ENCODE measurements at places on chromosomes 12 and 14. TPM values are rescaled to one million over a fixed set of nuclear protein-coding genes. Genes with fewer than 3 reads are reported as not detected.

Gene DAO
- not detected for total RNA-seq

Gene AHSA1
- 110 TPM for total RNA-seq

Gene RAD9B
- 2.2 TPM for total RNA-seq

Gene ACSS3
- 20.5 TPM for total RNA-seq

Gene IL23A
- total RNA-seq, result not detected

Gene TAS2R20
- 4.3 TPM for total RNA-seq

Gene CPNE6
- total RNA-seq, result 0.99 TPM

Gene B4GALNT1
- total RNA-seq, result 5.9 TPM

Gene ITPK1
- 69.5 TPM for total RNA-seq

Gene AQP6
- total RNA-seq, result not detected

Gene HNRNPC
- 313 TPM for total RNA-seq

Gene ANKS1B
- total RNA-seq, result 30.0 TPM

Gene TAS2R43
- 2.2 TPM for total RNA-seq

GRCh38 chr14:103492156-103492925 lies 30.3 kb downstream of the CKB start:
- no peak for DNase-seq

DNA sequence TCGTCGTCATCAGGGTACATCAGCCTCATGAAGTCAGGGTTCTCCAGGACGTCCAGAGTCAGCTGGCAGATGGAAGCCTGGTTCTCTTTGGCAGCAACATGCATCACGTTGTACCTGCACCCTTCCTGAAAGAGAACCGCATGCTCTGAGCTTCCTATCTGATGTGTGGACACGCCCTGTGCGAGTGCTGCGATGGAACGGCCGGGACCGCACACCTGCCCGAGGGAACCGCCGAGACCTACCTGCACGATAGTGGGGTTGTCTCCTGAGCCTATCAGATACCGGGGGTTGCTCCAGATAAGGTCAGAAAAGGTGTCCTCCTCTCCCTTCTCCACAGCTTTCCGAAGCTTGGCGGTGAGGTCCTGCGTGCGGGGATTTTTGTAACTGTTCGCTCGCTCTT lies 13.7 kb downstream of the ANKLE2 start:
- DNase-seq, result peak; percentile 31

- no peak for DNase-seq
Measured at GRCh38 chr14:47978871-47979270, 303.5 kb upstream of the MDGA2 start.

- no peak for DNase-seq
Measured at GRCh38 chr14:32656601-32657000, 282.1 kb upstream of the NPAS3 start.

DNA sequence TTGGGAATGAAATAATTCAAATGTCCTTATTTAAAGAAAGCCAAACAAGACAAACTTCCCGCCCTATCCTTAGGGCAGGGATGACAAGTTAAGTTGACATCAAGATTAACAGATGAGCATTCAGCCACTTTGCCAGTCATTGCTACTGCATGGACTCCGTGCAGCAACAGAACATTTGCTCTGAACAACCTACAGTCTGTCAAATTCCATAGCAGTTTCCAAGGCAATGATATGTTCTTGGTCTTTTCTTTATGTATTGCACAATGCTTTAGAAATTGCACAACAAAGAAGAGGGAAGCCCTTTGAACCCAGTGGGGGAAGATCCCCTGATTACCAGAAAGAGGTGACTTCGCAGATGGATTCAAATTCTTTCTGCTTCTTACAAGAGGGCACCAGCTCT lies 269.8 kb downstream of the BCAT1 start:
- no peak for DNase-seq

DNA sequence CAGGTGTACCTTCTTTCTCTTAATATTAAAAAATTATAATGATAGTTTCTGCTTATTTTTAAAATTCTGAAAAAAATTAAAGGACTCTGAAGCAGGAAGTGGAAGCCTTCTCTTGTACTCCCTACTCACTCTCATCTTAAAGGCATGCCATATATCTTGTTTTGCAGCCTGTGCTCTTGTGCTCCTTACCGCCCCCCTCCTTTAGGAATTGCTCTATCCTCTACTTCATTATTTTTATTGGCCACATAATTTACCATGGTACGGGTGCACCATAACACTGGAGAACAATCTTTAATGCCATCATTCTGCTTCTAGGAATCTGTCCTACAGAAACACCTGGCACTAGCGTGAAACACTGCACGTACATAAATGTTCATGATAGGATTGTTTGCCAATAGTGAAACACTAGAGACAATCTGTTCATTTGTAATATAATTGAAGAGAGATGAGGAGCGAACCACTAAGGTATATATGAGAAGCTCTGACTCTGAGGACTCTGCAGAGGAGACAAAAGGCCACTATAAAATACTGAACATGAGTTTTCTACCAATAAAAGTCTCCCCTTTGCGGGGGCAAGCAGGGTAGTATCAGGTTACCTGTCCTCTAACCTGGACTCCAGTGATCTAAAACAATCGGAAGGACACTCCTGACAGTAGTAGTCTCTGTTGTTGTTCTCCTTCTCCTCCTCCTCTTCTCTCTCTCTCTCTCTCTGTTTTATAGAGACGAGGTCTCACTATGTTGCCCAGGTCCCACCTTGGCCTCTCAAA lies 6.3 kb upstream of the NYNRIN start:
- DNase-seq, result no peak

DNA sequence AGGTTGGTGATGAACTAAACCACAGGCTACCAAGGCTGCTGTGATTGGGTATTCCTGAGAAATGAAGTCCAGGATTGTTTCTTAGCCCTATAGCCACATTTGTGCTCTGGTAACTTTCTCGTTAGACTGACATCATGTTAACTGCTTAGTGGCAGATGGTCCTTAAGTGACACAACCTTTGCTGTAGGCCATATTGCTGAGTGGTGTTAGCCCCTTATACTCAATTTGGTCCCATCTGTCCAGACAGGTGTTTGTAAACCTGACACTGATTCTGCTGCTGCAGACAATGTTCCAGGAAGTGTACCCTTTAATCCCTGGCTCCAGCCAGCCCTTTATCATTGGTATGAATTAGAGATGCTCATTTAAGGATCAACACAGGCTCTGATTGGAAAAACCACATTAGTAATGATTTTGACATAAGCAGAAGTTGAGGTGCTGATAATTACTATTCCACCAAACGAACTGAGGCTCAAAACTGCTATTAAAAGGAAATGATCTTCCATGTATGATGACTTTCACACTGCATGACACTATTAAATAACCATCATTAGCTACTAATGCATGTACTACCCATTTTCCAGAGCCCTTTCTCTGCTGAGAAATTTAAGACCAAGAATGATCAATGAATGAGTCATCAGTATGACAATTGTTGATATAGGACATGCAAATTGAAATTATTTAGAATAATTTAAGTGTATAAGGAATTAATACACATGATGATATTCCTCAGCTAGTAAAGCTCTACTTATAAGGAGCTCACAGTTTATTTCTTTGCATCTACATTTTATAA lies 3.6 kb upstream of the SSTR1 start:
- DNase-seq, result no peak

- DNase-seq, result no peak
Measured at GRCh38 chr12:10128687-10129086, 1.3 kb downstream of the CLEC7A start.

DNA sequence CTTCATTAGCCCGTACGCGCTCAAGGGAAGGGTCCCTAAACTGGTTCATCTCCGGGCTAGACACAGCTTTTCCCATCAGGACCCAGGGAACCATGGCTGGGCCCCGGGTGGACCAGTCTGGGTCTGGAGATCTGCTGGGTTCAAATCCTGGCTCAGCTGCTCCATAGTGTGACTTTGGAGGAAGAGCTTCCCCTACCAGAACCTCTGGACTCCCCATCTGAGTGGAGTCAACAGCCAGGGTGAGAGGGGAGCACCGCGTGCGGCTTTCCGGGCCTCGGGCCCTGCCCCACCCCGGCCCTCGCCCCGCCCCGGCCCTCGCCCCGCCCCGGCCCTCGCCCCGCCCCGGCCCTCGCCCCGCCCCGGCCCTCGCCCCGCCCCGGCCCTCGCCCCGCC lies 41.2 kb downstream of the BEGAIN start:
- no peak for DNase-seq

DNA sequence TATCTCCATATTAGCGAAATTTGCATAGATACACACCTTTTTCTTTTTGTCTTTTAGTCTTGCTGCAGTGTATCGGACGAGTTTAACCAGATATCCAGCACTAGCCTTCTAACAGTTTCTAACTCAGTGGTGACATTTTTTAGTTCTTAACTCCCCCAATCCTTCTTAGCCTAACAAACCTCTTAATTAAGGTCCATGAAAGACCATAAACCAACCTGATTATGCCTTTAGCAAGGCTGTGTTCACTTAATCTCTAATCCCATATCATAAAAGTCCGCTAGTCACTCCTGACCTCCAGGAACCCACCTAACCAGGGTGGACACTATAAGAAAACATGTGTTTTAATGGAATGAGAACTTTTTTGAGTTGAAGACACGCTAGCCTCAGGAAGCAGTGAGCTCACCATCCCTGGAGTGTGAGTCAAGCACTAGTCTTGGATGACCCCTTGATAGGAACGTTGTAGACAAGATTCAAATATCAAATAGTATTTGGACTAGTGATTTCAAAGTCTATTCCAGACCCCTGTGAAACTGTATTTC lies 9.5 kb downstream of the CDKN1B start:
- DNase-seq, result no peak

DNA sequence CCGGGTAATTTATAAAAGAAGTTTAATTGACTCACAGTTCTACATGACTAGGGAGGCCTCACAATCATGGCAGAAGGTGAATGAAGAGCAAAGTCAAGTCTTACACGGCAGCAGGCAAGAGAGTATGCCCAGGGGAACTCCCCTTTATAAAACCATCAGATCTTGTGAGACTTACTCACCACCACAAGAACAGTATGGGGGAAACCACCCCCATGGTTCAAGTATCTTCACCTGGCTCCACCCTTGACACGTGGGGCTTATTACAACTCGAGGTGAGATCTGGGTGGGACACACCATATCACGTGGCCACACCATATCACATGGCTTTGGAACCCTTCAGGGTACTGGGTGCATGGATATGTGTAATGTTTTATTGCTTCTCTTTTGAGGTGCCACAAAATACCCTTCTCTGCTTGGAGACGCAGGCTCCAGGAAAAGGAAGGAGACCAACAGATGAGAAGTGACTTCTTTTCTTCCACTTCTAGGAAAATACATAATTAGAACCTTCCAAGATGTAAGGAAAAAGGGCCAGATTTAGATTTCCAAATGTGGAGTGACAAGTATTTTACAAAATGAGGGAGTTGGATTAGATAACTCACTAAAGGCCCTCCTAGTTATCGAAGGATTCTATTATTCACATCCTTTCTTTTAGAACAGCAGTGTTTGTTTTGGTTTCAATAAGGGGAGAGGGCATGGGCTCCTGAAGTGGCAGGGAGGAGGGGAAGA lies 33.1 kb upstream of the ETFBKMT start:
- no peak for DNase-seq

DNA sequence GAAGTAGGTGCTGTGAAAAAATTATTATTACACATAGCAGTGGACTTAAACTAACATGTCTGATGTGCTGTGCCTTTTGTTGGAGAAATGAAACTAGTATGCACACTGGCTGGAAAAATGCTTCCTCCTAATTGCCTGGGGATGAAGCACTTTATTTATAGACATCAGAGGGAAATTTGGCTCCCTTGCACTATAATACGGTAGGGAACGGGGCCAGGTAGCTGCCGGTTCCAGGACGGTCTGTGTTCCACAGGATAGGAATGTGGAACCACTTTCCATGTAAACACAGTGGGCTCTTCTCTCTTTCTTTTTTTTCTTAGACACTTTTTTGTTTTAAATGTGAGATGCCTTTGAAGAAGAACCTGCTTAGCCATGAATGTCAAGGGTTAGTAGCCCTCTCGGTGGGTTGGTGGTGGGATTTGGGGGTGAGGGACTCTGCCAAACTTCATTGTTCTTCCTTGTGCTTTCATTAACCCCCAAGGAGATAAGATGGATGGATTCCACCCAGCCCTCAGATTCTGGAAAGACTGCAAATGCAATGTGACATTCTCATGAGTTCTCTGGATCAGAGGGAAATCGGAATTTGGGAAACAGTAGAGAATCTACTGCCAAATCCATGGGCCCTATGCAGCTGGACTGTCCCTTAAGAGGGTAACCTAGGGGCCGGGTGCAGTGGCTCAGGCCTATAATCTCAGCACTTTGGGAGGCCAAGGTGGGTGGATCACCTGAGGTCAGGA lies 58.0 kb upstream of the GSC start:
- DNase-seq, result no peak

- DNase-seq, result no peak
Measured at GRCh38 chr14:80959496-80959895, 4.1 kb downstream of the TSHR start.

DNA sequence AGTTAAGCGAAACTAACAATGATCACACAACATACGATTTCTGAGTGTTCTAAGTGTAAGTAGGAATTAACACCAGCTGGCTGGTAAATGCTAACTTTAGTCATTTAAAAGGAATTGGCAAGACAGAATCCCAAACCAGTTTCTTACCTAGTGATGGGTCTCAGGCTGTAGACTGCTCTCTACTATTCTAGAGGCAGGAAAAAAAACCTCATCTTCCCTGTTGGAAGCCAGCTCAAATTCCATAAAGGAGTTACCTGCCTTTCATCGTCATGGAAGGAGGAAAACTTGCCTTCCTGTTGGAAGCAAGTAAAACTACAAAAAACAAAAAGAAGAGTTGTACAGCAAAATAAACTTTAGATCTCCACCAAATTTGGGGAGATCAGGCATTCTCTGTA lies 23.7 kb upstream of the SLC7A8 start:
- DNase-seq, result no peak

- no peak for DNase-seq
Measured at GRCh38 chr12:104910196-104910840, 47.8 kb downstream of the SLC41A2 start.

- no peak for DNase-seq
Measured at GRCh38 chr12:99879439-99879838, 105.3 kb downstream of the ANKS1B start.

- no peak for DNase-seq
Measured at GRCh38 chr12:127717278-127717677, 549.7 kb upstream of the TMEM132C start.

- no peak for DNase-seq
Measured at GRCh38 chr14:74492776-74493342, at the start of gene NPC2. Gene NPC2 (minus strand): TSS chr14:74493305. CDS start chr14:74493274, 31 bp downstream.

DNA sequence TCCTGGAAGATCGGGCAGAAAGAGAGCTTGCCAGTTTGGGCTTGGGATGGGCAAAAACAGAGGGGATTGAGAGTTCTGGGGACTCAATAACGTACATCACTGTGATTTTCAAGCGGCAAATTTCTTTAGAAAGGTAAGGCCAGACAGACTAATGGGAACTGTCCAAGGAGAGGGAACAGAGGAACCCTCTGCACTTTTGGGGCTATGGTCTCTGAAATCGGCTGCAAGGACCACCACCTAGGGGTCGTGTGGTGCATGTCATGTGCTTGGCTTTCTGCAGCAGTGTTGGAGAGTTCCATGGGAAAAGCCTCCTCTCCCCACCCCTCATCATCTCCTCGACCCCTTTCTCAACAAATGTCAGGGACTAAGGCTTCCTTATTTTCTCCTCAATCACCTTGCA lies 79.6 kb downstream of the PPM1A start:
- no peak for DNase-seq

DNA sequence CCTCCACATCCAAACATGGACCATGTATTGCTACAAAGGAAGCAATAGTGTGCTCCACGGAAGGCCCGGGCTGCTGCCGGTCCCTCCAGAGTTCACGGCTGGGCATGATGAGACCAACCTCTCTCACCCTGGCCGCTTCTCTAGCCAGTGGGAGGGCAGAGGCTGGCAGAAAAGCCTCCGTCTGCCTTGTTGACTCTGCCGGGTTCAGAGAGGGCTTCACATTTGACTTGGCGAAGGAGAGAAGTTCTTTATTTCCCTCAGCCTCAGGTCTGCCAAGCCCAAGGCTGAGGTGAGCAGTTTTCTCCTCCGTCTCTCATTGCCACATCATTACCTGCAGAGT lies 230.0 kb downstream of the ZFP36L1 start:
- DNase-seq, result no peak
